ENCODE measurements at places on chromosomes 12 and 14.

- DNase-seq, result no peak
Measured at GRCh38 chr14:71454513-71455332, 477.5 kb upstream of the RGS6 start.

GRCh38 chr14:97408937-97409815 is 612.0 kb downstream of the VRK1 start:
- no peak for DNase-seq

DNA sequence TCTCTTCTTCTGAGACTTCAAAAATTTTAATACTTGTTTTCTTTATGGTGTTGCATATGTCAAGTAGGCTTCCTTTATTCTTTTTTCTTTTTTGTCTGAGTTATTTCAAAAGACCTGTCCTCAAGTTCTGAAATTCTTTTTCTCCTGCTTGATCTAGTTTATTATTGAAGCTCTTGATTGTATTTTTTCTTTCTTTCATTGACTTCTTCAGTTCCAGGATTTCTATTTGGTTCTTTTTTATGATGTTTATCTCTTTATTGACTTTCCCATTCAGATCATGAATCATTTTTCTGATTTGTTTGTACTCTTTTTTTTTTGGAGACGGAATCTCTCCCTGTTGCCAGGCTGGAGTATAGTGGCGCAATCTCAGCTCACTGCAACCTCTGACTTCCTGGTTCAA is 34.1 kb downstream of the IFT43 start:
- DNase-seq, result no peak

DNA sequence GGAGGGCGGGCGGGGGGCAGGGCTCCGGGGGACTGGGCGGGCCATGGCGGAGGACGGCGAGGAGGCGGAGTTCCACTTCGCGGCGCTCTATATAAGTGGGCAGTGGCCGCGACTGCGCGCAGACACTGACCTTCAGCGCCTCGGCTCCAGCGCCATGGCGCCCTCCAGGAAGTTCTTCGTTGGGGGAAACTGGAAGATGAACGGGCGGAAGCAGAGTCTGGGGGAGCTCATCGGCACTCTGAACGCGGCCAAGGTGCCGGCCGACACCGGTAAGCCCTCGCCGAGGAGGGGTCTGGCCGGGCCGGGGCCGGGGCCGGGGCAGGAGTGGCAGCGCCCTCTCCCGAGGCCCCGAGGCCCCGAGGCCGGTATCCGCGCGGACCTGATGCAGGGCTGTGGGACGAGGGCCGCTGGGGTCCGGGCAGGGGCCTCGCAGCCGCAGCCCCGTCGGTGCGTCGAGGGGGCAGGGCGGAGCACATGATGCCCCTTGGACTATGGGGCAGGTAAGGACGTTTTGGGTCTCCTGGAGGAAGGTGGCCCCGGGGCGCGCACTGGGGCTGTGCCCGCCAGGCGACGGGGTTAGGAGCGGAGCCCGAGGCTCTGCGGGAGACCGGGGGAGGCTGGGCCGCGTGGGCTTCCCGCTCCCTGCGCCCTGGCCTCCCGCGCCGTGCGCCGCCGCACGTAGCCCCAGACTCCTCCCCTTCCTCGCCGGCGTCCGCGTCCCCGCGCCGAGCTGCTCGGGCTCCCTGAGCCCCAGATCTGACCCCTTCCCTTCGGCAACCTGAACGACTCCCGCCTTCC is at the start of gene TPI1:
Gene TPI1, plus strand, starts transcription at position 119 of the 798 bp plus-strand sequence. Its CDS starts 36 bp downstream, at position 155.
- no peak for DNase-seq

DNA sequence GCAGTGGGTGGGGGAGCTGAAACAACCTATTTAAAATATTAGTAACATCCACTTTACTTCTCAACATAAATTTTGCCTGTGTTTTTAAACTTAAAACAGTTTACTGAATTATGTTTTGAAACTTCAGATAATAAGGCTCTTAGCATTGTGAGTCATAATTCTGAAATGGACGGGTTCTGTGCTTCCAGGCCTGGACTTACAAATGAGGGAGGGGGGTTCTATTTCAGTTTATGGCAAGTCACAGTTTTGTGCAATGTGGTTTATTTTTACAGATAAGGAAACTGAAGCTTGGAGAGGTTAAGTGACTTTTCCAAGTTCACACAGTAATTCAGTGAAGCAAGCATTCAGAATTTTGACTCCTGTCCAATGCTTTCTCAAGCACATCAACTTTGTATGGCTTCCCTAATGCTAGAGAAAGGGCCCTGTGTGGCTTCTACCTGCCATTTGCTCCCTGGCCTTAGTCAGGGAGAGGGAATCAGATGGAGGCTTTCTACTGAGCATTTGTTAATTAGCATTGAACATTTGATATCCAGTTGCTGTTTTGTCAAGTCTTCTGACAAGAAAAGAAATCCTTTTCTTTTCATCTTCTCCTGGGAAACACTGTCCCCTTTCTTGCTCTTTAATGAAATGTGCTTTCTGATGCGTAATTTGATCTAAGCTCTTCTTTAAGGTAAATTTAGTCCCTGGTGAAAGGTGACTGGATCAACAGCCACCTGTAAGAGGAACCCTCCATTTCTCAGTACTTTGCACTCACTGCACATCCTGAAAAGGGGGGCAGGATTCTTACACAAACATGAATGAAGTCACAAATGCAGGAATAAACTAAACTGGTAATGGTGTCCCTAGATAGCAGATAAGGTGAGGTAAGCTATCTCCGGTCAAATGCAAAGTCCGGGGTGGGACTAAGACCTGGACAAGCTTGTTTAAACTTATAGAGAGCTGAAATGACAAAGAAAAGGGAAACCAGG is 2.5 kb upstream of the SALL2 start:
- DNase-seq, result no peak

DNA sequence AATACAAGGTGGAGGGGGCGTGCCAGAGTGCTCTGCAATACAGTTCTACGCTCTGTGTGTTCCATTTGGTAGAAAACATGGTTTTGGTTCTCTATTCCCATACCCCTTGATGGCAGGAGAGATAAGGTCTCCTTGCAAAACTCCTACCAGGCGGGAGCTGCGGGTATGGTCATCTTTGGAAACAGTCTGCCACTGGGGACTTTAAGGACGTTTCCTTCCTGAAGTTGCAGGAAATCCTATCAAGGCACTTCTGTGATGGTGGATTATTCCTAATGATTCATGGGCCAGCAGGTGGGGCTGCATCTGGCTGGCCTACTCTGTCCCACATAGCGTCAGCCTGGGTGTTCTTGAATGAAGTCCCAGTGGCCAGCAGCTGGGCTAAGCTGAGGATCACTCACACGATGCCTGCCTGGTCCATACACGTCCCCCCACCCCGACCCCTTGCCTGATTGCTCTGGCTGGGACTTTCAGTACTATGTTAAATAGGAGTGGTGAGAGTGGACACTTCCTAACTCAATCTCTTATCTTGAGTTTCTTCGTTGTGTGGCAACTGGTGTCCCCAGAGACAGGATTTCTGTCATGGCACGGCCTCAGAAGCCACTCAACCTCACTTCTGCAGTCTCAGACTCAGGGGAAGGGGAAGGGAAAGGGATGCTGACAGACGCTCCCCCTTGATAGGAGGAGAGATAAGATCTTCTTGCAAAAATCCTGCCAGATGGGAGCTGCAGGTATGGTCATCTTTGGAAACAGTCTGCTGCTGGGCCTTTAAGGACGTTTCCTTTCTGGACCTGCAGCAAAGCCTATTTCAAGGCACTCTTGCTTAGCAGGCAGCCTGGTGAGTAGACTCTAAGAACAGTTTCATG is 61.0 kb upstream of the FKBP4 start:
- DNase-seq, result no peak

- DNase-seq, result no peak
Measured at GRCh38 chr14:82075566-82075965, 541.9 kb upstream of the SEL1L start.

DNA sequence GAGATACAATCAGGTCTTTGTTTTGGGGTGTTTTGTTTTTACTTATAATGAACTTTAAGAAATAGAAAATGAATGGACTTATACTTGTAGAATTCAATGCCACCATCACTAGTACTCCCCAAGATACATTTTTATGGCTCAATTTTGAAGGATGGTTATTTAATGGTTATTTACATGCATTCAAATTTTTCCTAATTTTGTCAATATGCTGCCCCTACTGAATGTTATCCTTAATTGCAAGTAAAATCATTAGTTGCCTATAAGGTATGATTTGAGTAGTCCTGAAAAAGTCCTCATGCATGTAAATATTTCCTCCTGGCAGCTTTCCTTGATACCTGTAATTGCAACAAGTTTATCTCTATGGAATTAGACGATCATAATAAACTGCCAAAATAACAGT is 391.2 kb downstream of the BCAT1 start:
- DNase-seq, result no peak

All from non-pigmented ciliary epithelial cell (primary cell).